ENCODE measurements at places on chromosomes 4 and X.

DNA sequence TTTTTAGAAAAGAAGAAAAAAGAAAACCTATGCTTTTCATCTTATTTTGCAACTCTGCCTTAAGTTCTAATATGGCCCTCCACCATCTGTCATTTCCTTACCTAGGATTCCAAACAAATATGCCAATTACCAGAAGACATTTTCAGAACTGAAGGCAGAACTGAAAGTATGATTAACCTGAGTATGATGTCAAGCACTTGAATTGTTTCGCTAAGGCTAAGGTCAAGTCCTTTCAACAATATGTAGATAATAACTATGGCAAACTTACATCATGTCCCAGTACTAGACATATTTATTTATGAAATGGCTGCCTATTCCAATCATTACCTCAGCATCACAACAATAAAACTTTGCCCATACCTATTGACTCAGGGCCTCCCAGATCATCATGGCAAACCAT is 91.0 kb downstream of the OR13H1 start:
- DNase-seq = no peak

- DNase-seq = no peak
These were observed 77.6 kb downstream of the RASL11B start for GRCh38 chr4:52939739-52940138.

GRCh38 chr4:80101071-80101791 is 28.2 kb upstream of the ANTXR2 start:
- DNase-seq = no peak

GRCh38 chr4:169940460-169940859 is 85.7 kb downstream of the MFAP3L start:
- no peak for DNase-seq

DNA sequence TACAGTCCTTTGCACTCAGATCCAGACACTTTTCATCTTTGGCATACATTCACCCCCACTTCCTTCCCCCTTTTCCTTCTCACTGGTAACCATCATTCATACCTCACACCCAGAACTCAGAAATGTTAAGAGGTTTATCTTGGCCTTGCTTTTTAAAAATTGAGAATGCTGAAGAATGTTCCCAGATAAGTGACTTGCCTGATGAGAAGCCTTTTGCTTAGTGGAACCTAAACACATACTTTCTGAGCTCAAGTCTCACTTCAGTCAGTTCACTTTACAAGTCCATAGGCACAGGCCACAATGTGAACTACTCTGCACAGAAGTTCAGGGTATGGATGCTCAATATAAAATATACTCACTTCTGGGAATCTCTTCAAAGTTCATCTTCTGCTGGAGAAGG is 129.4 kb downstream of the GRIA3 start:
- no peak for DNase-seq

Measured in fibroblast of pulmonary artery (primary cell).